Fibroblast of lung (primary cell): ENCODE measurements at places on chromosomes 12 and 14. TPM values are rescaled to one million over a fixed set of nuclear protein-coding genes. Genes with fewer than 3 reads are reported as not detected.

- H3K36me3 ChIP-seq = no peaks in the 10 kb centered on the region
- no peak for DNase-seq
- H3K27ac ChIP-seq = no peak overlapping the region
- H3K4me1 ChIP-seq = peaks cover 3% of the 10 kb centered on the region
Measured at GRCh38 chr14:102162487-102162886, 22.8 kb downstream of the WDR20 start.

- H3K4me3 ChIP-seq = no peak overlapping the region
- H3K27me3 ChIP-seq = no peaks in the 10 kb centered on the region
- H3K4me1 ChIP-seq = no peaks in the 10 kb centered on the region
- no peak overlapping the region for H3K27ac ChIP-seq
Measured at GRCh38 chr12:61553091-61553490, 707.1 kb upstream of the USP15 start.

DNA sequence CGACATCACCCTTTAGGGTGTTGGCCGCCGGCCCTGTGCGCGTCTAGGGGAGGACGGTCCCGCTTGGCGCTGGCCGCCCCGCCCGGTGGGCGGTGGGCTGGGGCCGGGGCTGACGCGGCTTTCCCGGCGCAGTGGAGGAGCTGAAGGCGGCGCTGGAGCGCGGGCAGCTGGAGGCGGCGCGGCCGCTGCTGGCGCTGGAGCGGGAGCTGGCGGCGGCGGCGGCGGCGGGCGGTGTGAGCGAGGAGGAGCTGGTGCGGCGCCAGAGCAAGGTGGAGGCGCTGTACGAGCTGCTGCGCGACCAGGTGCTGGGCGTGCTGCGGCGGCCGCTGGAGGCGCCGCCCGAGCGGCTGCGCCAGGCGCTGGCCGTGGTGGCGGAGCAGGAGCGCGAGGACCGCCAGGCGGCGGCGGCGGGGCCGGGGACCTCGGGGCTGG lies 3.6 kb downstream of the TNFAIP2 start:
- H3K4me3 ChIP-seq = no peak overlapping the region
- DNase-seq = peak; percentile 47
- peaks cover 30% of the 10 kb centered on the region for H3K4me1 ChIP-seq
- no peak overlapping the region for H3K27ac ChIP-seq

DNA sequence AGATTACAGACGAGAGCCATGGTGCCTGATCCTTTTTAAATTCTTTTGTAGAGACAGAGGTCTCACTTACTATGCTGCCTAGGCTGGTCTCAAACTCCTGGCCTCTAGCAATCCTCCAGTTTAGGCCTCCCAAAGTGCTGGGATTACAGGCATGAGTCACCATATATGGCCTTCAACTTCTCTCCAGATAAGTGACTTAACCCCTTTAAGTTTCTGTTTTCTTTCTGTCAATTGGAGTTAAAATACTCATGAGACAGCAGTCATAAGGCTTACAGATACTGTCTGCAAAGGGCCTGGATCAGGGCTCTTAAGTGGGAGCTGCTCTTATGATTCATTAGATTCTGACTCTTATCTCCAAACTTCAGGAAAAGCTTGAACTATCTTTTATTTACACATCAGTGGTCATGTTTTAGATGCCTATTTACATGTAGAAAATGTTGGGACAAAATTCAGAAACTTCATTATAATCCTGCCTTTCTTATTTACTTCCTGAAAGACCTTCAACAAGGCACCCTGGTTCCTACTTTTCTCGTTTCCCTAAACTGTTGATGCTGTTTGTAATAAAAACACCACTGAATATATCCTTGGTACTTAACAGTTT lies 271.5 kb upstream of the TBX3 start:
- no peaks in the 10 kb centered on the region for H3K27me3 ChIP-seq
- peak; percentile 36 for DNase-seq
- no peak overlapping the region for H3K27ac ChIP-seq
- H3K36me3 ChIP-seq = no peaks in the 10 kb centered on the region
- no peak overlapping the region for H3K4me3 ChIP-seq

DNA sequence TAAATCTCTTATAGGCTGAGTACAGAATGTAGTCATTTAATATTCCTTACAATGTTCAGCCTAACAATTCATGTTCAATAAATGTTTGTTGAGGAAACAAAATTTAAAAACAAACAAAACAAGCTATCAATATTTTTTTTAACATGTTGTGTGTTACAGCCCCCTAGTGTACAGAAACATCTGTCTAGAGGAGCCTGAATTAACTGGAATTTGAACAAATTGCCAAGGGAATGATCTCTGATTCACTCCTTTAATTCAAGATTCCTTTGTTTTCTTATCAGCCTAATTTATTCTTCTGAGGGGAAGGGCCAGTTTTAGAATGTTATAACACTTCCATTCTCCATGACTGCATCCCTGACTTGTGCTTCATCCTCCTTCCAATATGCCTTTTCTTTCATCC lies 127.2 kb downstream of the CMAS start:
- H3K4me1 ChIP-seq = no peaks in the 10 kb centered on the region
- H3K27ac ChIP-seq = no peak overlapping the region
- no peaks in the 10 kb centered on the region for H3K27me3 ChIP-seq
- no peak overlapping the region for H3K4me3 ChIP-seq
- DNase-seq = no peak

DNA sequence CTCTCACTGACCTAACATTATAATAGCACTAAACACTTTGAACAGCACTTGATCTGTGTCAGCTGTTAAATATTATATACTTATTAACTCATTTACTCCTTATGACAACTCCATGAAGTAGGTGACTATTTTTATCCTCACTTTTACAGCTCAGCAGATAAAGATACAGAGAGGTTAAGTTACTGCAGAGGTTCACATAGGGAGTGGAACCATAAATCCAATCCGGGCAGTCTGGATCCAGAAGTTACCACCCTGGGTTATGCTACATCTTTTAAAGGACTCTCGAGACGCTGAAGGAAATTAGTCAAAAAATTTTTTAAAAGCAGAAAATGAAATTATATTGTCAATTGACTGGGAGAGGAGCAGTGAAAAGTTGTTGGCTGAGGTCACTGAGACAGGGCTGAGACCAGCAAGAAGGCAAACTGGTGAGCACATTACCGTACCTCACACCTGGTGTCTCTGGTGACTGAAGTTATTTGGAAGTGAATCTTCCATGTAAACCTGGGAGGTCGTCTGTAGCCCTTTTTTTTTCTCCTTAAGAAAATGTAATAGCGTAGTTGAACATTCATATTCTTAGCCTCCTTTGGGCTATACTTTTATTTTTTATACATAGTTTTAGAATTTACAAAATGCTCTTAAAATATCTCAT lies 1.2 kb upstream of the RIMKLB start:
- H3K4me3 ChIP-seq = peak overlapping the region; percentile 79
- no peaks in the 10 kb centered on the region for H3K4me1 ChIP-seq
- DNase-seq = no peak
- no peaks in the 10 kb centered on the region for H3K27me3 ChIP-seq
- peak overlapping the region; percentile 8 for H3K27ac ChIP-seq

- no peaks in the 10 kb centered on the region for H3K4me1 ChIP-seq
- H3K4me3 ChIP-seq = peak overlapping the region; percentile 82
- no peaks in the 10 kb centered on the region for H3K36me3 ChIP-seq
- H3K27me3 ChIP-seq = no peaks in the 10 kb centered on the region
Measured at GRCh38 chr12:92144631-92145480, 790 bp downstream of the BTG1 start.

SRP54 gene
- 57.8 and 71.5 TPM in 2 replicates for total RNA-seq

BATF gene
- 0.50 and 0.51 TPM in 2 replicates for total RNA-seq

RFX4 gene
- not detected in 2 replicates for total RNA-seq

- peaks cover 17% of the 10 kb centered on the region for H3K36me3 ChIP-seq
- H3K27me3 ChIP-seq = no peaks in the 10 kb centered on the region
- no peaks in the 10 kb centered on the region for H3K4me1 ChIP-seq
- H3K4me3 ChIP-seq = no peak overlapping the region
- no peak overlapping the region for H3K27ac ChIP-seq
Measured at GRCh38 chr12:53513712-53514410, 6.6 kb upstream of the NPFF start.

DNA sequence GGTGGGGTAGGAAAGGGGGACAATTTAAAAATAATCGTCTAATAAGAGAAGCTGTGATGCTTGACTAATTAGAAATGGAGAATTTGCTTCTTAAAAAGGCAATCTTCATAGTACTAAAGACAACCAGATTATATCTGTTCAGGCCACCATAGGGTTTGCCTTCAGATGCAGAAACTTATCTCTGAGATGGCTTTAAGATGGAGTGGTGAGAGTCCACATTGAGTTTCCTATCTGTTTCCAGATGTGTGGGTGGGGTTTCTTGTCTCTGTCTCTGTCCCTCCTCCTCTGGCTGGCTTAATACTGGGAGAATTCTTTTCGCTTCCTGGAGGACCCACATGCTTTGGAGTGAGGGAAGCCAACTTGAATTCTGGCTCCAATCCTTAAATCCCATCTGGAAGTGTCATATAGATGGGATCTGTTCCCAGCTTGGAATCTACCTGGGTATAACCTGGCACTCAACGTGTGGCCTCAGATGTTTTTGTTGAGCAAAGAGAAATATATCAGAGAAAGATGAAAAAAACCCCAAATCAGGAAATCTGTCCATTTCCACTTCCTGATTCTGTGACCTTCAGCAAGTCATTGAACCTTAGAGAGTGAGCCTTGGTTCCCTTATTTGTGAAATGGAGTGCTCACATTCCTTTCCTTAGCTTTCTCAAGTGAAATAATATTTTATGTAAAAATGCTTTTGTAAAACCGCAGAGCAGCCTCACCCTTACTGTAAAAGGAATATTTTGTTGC lies 66.4 kb downstream of the CHST11 start:
- no peaks in the 10 kb centered on the region for H3K4me1 ChIP-seq
- no peak overlapping the region for H3K27ac ChIP-seq
- no peak for DNase-seq

DNA sequence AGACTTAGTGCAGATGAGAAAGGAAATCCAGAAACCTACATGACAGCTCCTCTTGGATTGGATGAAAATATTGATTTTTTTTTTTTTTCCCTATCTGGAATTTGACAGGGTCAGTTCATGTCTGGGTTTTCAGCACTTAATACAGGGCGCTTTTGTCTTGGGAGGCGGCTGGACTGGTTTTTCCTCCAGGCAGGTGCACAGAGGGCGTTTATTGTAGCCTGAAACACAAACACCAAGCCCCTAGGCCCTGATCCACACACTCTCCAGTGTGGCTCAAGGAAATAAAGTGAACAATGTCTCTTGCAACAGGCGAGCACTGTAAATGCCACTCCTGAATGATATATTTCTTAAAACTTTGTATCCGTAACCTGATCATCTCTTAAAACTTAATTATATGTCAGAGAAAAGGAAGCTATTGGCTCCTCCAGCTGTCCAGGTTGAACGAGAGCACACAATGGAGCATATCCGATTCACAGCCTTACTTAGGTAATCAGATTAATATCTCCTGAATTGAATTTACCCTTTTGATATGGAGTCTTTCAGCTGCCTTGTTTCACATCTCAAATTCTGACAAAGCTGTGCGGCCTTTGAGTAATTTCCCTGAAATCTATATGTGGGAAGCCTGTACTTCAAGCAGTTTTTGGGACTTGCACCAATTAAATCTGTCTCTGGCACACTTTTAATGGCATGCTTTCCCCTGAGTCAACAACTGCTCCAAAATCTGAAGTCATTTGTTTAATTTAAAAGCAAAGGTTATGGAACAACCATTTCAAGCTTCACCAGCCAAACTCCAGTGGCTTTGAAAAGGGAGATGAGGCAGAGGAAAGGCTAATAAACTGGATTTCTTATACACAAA lies 485.7 kb downstream of the ZFP36L1 start:
- H3K36me3 ChIP-seq = no peaks in the 10 kb centered on the region
- peaks cover 3% of the 10 kb centered on the region for H3K4me1 ChIP-seq
- no peaks in the 10 kb centered on the region for H3K27me3 ChIP-seq
- peak overlapping the region; percentile 26 for H3K27ac ChIP-seq
- peak; percentile 90 for DNase-seq
- H3K4me3 ChIP-seq = no peak overlapping the region

RNASE2 gene
- total RNA-seq = not detected in 2 replicates

DNA sequence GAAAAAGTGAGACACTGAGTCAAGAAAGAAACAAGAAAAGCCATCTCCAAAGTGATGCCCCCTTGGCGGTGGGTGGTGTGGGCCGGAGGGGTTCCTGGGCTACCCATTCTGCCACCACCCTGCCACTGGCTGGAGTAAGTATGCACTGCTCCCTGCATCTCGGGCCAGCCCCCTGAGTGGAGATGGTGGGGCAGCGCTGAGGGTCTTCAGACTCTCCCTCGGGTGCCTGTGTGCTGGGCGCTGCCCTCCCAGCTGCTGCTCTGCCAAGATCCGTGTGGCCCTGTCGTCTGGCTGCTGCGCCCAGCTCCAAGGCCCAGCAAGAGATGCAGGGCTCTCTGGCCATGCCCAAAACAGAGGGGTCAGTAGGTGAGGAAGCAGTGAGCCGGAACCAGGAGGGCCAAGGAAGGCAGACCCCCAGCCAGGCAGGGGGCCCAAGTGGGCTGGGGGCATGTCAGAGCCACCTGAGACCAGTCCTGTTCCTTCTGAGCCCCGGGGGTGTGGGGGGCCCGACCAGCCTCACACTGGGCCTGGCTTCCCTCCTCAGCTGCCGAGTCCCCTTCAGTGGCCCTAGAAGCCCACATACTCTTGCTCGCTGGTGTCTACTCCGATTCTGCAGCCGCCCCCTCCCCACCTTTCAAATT lies 5.2 kb downstream of the GPR132 start:
- H3K4me1 ChIP-seq = no peaks in the 10 kb centered on the region
- no peak for DNase-seq
- no peaks in the 10 kb centered on the region for H3K36me3 ChIP-seq
- H3K4me3 ChIP-seq = no peak overlapping the region

- DNase-seq = peak; percentile 78
- H3K27me3 ChIP-seq = no peaks in the 10 kb centered on the region
- H3K4me1 ChIP-seq = peaks cover 3% of the 10 kb centered on the region
- peak overlapping the region; percentile 72 for H3K4me3 ChIP-seq
- peaks cover 13% of the 10 kb centered on the region for H3K36me3 ChIP-seq
Measured at GRCh38 chr12:49131894-49132461, 783 bp upstream of the TUBA1B start.

DNA sequence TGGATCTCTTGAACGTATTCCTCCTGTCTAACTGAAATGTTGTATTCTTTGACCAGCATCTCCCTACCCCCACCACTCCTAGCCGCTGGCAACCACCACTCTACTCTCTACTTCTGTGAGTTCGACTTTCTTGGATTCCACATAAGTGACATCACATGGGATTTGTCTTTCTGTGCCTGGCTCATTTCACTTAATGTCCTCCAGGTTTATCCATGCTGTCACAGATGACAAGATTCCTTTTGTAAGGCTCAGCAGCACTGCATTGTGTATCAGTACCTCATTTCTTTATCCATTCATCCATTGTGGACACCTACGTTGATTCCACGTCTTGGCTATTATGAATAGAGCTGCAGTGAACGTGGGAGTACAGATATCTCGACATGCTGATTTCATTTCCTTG lies 10.5 kb downstream of the PRKAB1 start:
- H3K27me3 ChIP-seq = no peaks in the 10 kb centered on the region
- no peak overlapping the region for H3K4me3 ChIP-seq
- no peak for DNase-seq
- H3K27ac ChIP-seq = no peak overlapping the region
- H3K4me1 ChIP-seq = no peaks in the 10 kb centered on the region
- peaks cover 24% of the 10 kb centered on the region for H3K36me3 ChIP-seq

GRCh38 chr12:12717586-12718380 lies 615 bp downstream of the CDKN1B start:
- peaks cover 6% of the 10 kb centered on the region for H3K36me3 ChIP-seq
- peaks cover 19% of the 10 kb centered on the region for H3K4me1 ChIP-seq
- peak overlapping the region; percentile 95 for H3K27ac ChIP-seq
- H3K4me3 ChIP-seq = peak overlapping the region; percentile 94

GRCh38 chr12:33587784-33588712 lies 148.4 kb upstream of the SYT10 start:
- H3K27me3 ChIP-seq = no peaks in the 10 kb centered on the region
- H3K27ac ChIP-seq = no peak overlapping the region
- no peak overlapping the region for H3K4me3 ChIP-seq
- no peaks in the 10 kb centered on the region for H3K36me3 ChIP-seq
- no peak for DNase-seq
